ELF-1 (cell line): ENCODE measurements at places on chromosomes 5 and 9.

DNA sequence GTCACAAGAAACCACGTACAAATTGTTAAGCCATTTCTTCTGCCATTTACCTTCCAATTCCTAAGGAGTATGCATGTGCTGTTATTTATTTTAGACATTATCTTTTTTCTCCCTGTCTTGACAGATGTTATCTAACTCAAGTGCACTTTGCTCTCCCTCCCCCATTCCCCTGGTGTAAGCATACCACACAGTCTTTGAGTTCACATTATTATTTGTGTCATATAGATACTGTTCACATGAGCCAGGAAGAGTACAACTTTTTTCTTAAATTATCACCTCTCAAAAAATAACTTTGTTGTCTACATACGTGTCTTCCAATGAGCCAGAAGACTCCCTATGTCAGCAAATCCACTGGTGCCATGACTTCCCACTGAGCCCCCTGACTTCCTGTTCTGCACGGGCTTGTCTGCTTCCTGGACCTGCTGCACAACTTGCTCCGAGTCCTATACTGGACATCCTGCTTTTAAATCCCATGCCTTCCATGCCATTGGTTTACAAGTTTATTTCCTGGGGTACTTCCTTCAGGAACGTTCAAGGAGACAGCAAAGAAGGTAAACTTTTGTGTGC lies 19.9 kb upstream of the FAM120A start:
- DNase-seq: no peak

GRCh38 chr9:118809160-118809625 lies 560.0 kb downstream of the BRINP1 start:
- peak; percentile 86 for DNase-seq

GRCh38 chr5:38069360-38069759 lies 189.0 kb upstream of the EGFLAM start:
- no peak for DNase-seq

DNA sequence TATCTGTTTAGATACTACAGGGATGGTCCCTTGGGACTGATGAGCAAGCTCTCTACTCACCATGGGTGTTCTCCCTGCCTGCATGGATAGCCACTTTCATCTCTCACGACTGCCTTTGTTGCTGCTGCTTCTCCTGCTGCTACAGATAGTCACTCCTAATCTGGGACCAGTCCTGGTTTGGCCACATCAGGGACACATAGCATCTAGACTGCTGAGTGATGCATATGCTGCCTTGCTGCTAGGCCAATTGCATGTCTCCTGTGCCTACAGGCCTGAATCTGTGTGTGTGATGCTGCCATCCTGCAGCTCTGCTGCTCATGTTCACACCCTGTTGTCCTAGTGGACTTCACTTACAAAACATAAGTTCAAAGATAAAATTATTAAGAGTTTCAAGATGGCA lies 297.1 kb downstream of the HCN1 start:
- no peak for DNase-seq

- DNase-seq: no peak
Observed at GRCh38 chr5:119820016-119820415, 190.7 kb downstream of the FAM170A start.
